ENCODE measurements at places on chromosomes 4 and X.

GRCh38 chr4:118723369-118723768 lies 38.2 kb downstream of the METTL14 start:
- DNase-seq, result no peak

GRCh38 chr4:172245516-172245915 lies 432.3 kb downstream of the GALNTL6 start:
- DNase-seq, result peak; percentile 6

GRCh38 chr4:188992706-188993105 lies 853.5 kb downstream of the TRIML1 start:
- no peak for DNase-seq

DNA sequence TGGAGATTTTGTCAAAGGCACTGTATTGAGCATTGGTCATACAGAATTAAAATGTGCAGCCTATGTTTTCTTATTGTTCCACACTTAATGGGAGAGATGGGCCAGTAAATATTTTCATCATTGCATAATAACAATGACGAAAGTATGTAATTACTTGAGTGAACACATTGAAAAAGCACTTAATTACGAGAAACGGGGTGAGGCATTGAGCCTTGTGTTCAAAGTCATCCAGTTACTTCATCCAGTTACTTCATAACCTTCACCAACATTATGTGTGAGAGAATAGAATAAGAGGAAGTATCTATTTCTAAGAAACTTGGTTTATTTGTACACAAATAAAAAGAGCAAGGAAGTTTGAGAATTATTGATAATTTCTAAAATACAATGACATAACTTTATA lies 1427.0 kb downstream of the ADGRL3 start:
- no peak for DNase-seq

DNA sequence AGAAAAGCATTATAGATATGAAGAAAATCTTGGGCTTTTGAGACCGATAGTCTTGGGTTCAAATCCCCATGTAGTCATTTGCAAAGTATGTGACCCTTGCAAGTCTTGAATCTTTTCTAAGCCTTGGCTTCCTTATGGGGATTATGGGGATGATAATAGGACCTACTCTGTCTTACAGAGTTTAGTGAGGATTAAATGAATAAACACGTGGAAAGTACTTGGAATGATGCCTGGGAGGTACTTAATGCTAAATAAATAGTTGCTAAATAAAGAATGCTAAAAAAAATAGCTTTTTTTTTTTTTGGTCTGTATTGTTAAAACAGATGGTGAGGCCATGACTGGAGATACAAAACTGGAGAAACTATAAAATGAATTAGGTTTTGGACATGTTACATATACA lies 292.7 kb downstream of the GPAT3 start:
- DNase-seq, result no peak

DNA sequence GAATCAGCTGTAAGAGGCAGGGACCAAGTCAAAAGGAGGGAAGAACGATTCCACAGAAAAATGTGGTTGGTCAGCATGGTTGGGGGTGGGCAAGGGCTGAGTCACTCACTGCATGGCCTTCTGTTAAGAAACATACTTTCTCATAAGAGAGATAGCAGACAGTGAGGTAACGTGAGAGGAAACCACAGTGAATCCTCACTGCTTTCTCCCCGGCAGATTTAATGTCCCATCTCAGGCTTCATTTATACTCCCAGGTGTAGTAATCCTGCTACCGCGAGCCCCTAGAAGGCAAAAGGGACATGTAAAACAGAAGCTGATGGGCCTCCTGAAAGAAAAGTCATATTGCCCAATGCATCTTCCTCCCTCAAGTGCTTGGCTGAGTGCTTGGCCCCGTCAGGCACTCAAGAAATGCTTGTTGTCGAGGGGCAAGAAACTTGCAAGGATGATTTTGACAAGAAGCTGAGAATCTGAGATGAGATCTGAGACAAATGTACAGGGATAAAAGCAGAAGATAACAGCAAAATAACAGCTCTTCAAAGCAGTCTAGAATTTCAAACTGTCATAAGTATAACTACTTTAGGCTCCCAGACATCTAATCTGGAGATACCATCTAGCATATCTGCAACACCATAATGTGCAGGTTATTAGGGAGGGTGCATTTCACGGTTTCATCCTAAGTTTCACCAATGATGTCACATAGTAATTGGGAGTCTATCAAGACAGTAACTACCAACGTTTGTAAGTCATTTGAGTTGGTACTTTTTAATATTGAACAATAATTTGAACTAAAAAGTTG lies 40.2 kb downstream of the SH3KBP1 start:
- DNase-seq, result peak; percentile 26

DNA sequence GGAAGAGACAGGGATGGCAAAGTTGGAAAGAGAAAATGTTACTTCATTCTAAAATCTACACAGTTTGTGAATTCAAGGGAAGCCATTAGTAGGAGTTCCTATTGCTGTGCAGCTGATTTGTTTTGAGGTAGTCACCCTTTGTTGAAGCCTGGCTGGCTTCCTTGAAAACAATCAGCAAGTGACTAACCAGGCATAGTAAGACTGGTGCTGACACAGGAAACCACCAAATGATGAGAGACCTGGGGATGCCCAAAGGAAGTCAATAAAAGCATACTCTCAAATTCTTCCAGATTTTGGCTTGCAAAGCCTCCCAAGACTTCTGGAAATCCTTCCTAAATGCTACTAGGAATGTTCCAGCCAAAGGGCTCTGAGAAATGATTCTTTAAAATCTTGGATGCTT lies 23.9 kb upstream of the PRDM8 start:
- DNase-seq, result no peak

GRCh38 chr4:158484173-158484885 lies 37.4 kb upstream of the RXFP1 start:
- DNase-seq, result no peak

- peak; percentile 14 for DNase-seq
Measured at GRCh38 chrX:1537031-1537715, at the start of gene P2RY8. Gene P2RY8 (minus strand): TSS chrX:1537185. CDS start chrX:1466558, 70,627 bp downstream.

DNA sequence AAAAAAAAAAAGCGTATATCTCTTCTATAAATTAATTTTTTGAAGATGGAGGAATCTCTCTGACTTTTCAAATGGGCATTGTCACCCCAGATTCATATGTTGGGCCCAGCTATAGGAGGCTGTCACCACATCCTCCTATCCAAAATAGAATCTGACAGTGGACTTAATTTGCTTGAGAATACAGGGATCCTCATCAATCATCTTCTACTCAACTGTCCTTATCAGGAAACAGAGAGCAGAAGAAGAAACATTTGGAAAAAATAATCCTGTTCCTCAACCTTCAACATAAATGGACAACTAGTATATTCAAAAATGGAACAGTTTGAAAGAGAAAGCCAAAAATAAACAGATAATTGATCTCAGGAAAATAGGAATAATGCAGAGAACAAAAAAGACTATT lies 725.4 kb upstream of the INTU start:
- no peak for DNase-seq

DNA sequence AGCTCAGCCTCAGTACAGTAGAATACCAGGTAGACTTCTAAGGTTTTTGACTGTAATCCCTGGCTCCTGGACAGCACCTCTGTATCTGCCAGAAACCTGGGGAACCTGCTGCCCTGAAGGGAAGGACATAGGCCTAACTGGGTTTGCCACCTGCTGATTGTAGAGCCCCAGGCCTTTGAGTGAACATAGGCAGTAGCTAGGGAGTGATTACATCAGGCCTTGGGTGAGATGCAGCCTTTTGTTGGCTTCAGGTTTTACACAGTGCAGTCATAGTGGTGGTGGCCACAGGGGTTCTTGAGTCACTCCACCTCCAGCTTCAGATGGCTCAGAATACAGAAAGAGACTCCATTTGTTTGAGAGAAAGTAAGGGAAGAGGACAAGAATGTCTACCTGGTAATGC lies 19.3 kb downstream of the IQCM start:
- no peak for DNase-seq

- DNase-seq, result no peak
Measured at GRCh38 chr4:53705151-53705764, 114.0 kb upstream of the LNX1 start.

DNA sequence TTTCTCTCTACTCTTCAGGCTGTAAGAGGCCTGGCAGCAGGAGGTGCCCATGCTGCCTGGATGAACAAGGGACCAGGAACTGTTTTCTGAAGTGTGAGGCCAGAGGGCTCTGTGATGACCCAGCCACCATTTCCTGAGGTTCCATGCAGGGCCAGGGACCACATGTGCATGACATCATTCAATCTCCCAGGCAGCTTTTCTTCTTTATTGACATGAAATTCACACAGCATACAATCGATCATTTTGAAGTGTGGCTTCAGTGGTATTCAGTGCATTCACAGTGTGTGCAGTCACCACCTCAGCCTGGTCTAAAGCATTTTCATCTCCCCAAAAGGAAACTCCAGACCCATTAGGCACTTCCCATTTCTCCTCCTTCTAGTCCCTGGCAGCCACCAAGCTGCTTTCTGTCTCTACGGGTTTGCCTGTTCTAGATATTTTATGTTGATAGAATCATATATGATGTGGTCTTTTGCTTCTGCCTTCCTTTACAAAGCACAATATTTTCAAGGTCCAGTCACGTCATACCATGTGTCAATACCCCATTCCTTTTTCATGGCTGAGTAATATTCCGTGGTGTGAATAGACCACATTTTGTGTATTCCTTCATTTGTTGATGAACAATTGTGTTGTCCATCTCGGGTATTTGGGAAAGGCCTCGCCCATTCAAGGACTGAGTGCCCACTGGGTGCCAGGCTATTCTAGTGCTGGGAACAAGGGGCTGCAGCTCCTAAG lies 93.1 kb downstream of the PSAPL1 start:
- no peak for DNase-seq

DNA sequence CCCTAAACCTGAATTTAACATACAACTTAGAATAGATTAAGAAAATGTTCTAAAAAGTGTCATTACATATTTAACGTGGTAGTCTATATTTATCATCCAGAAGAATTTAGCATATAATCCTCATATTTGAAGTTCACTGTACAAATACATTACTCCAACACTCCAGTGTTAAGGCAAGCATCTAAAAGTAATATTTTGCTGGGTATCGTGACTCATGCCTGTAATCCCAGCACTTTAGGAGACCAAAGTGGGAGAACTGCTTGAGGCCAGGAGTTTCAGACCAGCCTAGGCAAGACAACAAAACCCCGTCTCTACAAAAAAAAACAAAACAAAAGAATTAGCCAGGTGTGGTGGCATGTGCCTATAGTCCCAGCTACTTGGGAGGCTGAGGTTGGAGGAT lies 24.8 kb downstream of the LRBA start:
- no peak for DNase-seq

DNA sequence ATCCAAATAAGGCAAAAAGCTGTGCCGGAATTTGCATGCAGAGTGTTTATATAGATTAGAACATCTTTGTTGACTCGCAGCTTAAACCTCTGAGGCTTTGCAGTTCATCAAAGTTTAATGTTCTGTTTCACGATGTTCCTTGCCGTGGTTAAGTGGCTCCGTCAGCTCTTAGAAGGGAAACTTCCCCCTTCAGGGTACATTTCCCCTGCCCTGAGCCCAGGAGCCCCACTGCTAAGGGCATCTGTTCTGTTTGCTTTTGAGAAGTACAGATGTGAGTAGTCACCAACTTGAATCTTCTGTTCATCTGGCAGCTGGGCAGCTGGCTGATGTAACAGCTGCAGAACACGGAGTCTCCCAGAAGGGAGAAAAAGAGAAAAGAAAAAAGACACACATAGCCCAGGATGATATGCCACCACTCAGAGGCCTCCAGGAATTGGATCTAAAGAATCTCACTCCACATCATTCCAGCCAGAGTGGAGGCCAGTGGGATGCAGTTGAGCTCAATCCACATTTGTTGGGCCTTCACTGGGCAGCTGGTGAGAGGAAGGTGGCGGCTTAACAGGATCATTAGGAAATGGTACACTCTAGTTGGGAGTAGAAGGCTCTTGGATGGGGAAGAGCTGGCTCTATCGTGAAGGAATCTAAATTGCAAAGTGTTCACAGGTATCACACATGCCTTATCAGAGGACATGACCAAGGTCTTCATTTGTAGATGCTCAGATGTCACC lies 178.7 kb upstream of the RBPJ start:
- DNase-seq, result peak; percentile 74

DNA sequence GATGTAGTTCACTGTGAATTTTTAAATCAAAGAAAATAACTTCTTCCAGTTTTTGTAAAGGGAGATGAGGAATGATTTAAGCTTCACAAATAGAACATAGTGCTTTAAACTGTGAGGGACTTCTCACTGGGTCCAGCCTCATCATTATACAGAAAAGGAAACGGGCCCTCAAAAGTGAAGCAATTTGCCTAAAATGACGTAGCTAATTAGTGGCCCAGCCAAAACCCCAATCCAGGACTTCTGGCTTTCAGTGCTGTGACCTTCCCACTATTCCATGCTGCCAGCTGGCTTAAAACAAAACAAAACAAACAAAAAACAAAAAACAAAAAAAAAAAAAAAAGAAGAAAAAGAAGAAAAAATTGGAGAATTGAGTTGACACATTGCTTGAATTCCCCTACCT lies 45.0 kb upstream of the STOX2 start:
- DNase-seq, result no peak

DNA sequence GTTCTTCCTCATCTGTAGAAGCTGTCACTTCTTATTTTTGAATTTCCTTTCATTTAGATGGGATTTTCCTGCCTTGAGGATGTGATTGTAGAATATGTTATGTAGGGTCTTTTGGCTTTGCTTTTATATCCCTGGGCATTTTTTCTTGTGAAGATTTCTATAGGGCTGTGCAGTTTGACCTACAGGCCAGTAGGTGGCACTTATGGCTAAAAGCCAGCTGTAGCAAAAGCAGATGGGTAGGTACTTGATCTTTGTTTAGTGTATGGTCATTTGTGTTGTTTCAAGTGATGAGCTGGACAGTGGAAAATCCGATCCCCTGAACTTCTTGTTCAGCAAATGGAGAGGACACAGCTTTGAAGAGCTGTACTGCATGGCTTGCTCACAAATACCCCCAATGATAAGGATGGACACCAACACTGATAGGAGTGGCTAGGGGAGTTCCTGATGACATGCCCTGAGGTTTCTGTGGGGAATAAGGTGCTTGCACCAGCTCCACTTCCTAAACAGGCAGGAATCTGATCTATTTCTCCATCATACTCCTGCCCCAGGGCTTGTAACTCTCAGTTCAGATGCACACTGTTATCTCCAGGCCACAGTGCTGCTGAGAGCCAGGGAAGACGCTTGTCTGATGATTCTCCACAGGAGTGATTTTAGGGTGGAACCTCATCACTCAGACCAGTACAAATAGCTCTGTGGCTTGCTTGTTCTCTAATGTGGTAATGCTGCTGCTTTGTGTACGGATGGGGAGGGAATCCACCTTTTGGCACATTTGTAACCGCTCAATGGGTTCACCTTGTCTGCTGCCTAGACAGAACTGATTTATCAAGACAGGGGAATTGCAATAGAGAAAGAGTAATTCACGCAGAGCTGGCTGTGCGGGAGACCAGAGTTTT lies 417.1 kb upstream of the MAGEB16 start:
- no peak for DNase-seq

Data from fibroblast of the conjunctiva (primary cell).